ENCODE measurements at places on chromosomes 3 and 15.

DNA sequence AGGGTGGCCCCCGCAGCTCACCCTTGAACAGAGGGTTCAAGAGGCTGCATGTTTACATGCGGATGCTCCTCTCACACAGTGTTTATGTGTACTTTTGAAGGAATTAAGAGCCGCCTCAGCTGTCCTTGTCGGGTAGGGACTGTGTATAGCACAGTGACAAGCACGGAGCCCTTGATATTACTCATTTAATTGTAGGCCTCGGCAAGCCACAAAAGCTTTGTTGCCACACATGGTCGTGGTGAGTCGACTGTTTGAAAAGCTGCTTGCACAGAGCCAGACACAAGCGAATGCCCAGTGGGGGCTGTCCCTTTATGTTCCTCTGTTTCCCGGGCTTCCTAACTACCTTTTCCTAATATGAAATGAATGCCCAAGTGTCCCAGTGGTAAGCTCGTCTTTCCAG is 4.5 kb downstream of the ESYT3 start:
- no peak for DNase-seq

DNA sequence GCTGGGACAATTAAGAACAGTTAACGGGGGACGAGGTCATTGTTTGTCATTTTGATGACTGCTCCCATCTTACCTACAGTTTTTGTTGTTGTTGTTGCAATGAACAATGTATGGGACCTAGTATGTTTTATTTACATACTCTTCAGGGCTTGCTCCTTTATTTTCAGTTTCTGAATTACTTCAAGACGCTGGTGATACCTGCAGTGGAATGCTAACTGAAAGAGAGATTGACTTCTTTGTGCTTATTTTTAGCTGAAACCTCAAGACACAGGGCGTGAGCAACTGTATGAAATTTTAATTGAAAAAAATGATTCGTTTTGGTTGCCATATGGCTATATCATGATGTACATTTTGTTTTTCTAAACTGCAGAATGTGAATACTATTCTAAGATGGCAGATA is 297.9 kb downstream of the EDEM1 start:
- DNase-seq = no peak

GRCh38 chr3:60475096-60475495 is 776.2 kb downstream of the FHIT start:
- no peak for DNase-seq

GRCh38 chr3:45455040-45455439 is 66.7 kb downstream of the LARS2 start:
- DNase-seq = no peak

All from SHP77 (cell line).